Suppressor macrophage treated with lipopolysaccharide for 1 hour (primary cell): ENCODE measurements at places on chromosomes 5 and 9.

DNA sequence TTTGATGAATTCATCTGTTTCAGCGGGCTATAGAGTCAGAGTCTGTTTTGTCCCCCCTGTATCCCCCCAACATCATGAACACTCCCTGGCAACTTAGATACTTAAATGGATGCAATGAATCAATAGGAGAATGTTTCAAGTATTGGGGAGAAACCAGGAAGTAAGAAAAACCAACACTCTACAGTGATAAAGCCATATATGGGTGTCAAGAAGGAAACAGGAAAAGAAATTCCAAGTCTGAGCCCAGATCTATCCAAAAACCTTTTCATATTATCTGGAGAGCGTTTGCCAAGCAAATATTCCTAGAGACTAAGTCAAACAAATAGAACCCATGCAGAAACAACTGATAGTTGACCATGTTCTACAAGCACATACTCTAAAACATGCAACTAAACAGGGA is 2.3 kb upstream of the GNAQ start:
- no peak for DNase-seq

DNA sequence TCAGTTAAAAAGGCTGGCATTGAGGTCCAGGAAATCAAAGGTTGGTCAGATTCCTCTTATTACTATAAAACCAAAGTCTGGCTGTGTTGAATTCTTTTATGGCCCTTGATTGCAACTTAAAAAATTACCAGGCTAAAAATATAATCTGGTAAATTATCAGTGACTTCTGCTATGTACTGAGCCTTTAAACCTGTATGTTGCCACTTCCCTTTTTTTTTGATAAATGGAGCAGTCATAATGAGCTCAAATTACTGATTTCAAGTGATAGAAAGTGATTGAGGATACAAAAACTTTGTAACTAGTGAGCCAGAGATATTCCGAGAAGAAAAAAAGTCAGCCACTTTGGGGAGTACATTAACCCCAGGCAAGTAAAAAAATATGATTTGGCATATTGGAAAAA is 100.1 kb downstream of the GIN1 start:
- no peak for DNase-seq

GRCh38 chr9:88873635-88874034 is 117.6 kb upstream of the S1PR3 start:
- DNase-seq, result no peak

DNA sequence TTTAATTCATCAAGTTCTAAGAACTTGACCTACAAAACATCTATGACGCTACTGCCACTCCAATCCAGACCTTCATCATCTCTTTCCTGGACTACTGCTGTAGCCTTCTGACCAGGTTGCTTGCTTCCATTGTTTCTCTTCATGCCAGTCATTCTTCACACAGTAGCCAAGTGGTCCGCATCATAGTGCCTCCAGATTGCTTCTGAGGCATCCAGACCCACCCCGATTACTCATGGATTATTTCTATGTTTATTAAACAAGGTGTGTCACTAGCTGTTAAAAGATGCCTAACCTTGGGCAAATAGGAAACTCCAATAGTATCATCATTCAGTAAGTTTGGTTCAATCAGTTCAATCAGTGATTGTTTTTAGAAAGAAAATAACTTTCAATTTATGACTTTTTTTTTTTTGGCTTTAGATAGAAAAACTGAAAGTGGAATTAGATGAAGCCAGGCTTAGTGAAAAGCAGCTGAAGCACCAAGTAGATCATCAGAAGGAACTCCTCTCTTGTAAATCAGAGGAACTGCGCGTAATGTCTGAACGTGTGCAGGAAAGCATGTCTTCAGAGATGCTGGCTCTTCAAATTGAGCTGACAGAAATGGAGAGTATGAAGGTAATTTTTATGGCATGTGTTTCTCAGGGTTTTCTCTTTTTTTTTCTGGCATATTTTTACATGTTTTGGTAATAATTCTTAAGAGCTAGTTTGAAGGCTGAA is 9.5 kb downstream of the SPDL1 start:
- DNase-seq, result no peak

GRCh38 chr5:171336521-171337209 is 27.6 kb downstream of the TLX3 start:
- peak; percentile 66 for DNase-seq

DNA sequence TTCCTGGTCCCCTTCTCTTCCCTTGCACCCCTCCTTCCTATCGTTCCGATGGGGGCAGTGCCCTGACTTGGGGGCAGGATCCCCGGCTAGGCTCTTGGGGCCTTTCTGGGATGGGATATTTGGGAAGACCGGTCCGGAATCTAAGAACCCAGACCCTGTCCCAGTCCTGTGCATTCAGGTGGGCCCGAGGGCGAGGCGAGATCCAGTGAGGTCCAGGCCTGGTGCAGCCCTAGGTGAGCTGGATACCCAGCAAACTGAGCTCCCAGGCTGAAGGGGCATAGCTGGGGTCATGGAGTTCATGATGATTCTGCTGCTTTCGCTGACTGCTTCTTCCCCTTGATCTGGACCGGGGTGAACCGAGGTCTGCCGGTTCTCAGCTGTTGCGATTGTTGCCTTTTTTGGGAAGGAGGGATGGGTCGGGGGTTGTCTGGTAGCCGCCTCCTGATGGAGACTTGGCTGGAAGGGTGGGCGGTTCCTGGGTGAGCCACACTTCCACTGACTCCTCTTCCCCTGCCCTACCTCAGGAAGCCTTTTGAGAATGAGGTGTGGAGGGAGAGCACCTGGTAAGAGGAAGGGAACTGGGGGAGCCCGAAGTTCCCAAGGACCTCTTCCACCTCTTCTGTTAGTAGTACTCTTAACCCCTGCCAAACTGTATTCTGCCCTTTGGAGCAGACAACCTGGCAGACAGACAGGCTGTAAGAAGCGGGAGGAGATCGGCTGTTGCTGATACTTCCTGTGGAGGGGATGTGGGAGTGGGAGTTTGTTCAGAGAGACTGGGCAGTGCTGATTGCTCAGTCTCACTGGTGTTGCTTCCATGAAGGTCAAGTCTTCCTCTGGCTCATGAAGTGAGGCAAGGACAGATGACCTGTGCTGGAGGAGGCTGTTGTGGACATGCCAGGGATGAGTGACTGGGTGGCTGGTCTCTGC is 1.0 kb downstream of the LRRC8A start:
- peak; percentile 52 for DNase-seq

- DNase-seq, result no peak
These were observed 43.5 kb downstream of the RMI1 start for GRCh38 chr9:84024041-84024575.

- no peak for DNase-seq
These were observed 39.6 kb downstream of the POC5 start for GRCh38 chr5:75677607-75678006.

- no peak for DNase-seq
These were observed 208.8 kb downstream of the TLE4 start for GRCh38 chr9:79780559-79780958.

- no peak for DNase-seq
These were observed 76.5 kb downstream of the DAP start for GRCh38 chr5:10684303-10685086.

- DNase-seq, result no peak
These were observed 124.8 kb upstream of the RAD23B start for GRCh38 chr9:107158321-107158720.

- peak; percentile 68 for DNase-seq
These were observed at the start of gene NIPAL4 for GRCh38 chr5:157459715-157460599. Gene NIPAL4, plus strand, starts transcription at chr5:157460213. Its CDS starts 108 bp downstream, at chr5:157460321.

- no peak for DNase-seq
These were observed 12.6 kb upstream of the SPARC start for GRCh38 chr5:151699071-151699901.

DNA sequence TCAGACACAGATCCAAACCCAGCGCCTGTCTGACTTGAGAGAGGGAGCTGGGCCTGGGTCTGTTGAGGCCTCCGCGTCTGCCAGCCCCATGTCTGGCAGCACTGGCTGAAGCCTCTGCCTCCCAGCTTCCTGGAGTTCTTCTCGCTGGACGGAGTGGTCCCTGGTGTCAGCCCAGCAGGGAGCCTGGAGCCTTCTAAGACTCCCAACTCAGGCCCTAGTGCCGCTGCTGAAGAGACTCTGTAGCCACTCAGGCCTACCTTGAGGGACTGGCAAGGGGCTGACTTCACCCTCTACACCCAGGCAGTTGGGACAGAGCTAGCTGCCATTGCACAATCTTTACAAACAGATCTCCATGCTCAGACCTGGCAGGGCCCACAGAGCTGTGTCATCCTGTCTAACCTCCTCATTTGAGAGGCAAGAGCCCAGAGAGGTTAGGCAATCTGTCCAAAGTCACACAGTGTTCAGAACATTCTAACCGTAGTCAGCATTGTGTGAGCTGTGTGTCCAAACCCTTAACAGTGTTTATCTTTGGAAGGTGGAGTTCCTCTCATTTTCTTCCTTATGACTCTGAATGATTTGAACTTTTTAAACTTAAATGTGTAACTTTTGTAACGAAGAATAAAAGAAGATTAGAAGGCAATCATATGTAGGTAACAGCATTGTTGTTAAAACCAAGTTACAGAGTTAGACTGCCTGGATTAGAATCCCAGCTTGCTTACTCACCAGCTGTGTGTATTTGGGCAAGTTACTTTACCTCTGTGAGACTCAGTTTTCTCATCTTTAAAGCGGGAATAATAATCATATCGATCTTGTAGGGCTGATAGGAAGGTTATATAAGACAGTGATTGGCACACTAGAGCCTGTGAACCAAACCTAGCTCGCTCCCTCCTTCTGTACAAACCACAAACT is 4.6 kb upstream of the DUSP1 start:
- peak; percentile 91 for DNase-seq

DNA sequence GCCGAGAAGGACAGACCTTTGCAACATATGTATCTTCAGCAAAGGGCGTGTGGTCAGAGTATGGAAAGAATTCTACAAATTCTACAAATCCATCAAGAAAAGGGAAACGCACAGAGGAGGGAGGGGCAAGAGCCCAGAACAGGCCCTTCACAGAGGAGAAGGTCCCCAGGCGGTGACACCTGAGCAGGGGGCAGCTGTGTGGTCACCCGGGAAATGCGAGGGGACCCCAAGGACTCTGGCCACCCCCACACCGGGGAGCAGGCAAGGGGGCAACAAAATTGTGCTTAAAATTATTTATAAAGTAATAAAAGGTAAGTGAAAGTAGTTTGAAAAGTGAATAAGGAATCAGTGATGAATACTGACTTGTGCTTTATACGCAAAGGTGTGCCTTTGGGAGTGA is 17.6 kb downstream of the NACC2 start:
- no peak for DNase-seq

GRCh38 chr5:33146881-33147280 is 293.9 kb upstream of the TARS1 start:
- no peak for DNase-seq

GRCh38 chr5:82938901-82939725 is 138.1 kb downstream of the TMEM167A start:
- no peak for DNase-seq

GRCh38 chr9:134802216-134802795 is 78.3 kb upstream of the FCN2 start:
- DNase-seq, result no peak

GRCh38 chr9:133727277-133727875 is 10.8 kb downstream of the SARDH start:
- DNase-seq, result no peak

DNA sequence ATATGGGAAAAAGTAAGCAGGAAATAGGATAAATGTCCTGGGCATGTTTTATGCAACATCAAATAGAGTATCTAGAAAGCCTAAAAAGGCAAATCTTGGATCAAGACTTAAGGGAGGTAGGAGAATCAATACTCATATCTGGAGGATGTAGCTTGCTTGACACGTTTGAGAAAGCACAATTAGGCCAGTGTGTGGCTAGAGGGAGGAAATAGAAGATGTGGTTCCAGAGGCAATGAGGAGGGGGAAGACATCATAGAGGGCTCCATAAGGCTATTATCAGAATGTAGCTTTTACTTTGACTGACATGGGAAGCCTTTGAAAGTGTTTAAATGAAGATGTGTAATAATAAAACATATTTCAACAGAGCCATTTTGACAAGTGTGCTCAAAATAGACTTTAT is 200.7 kb upstream of the CDH12 start:
- no peak for DNase-seq

GRCh38 chr9:25427898-25428297 is 250.3 kb downstream of the TUSC1 start:
- no peak for DNase-seq

GRCh38 chr9:34185778-34186551 is 7.1 kb downstream of the UBAP1 start:
- peak; percentile 95 for DNase-seq

- no peak for DNase-seq
These were observed 192.2 kb downstream of the C9orf152 start for GRCh38 chr9:110015759-110016158.

DNA sequence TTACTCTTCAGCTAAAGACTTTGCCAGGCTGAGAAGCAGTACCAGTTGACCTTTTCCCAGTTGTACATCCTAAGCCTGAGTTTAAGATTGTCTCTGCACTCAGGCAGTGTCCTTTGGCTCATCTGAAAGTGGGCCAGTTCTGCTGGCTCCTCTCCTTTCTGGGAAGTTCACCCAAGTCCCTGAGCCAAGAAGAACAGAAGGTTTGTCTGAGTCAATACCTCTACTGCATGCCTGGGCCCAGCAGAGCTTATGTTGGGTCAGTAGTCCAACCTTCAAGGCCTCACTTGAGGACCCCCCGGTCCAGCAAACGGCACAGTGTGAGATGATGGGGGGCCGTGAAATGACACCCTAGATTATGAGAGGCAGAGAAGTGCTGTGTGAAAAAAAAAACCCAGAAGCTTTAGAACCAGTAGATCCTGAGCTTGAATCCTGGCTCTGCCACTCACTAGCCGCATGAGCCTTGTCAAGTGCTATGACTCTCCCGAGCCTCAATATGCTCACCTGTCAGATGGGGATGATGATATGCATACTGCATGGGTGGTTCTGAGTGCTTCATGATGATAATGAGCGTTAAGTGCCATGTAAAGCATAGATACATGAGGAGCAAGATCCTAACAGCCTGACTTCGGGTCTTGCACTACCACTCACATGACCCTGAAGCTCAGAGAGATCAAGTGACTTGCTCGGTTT is 156.0 kb downstream of the MACROH2A1 start:
- no peak for DNase-seq

DNA sequence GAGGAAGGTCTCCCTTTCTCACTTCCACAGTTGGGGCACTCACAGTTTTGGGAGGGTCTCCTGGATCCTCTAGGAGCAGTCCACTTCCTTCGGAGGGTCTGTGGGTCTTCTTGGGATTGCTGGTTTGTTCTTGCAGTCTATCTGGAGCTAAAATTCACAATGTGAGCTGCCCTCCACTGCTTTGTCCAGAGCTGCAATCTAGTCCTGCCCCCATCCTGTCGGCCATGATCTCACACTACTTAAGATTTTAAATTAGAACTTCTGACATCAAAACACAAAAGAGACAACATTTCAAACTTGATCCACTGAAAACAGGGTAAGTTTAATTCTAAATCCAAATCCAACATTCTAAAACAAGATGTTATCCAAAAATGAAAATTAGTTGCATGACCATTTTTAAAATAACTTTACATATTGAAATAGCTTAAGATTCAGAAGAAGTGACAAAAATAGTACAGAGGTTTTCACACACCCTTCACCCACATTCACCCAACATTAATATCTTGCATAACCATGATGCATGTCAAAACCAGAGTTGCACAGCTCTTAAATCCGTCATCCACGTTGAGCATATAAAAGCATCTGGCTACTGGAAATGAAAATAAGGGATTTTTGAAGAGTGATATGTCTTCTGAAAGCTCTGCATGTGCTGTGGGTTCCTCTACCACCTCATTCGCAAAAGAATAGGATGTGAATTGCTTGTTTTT is 113.7 kb upstream of the EPB41L4A start:
- DNase-seq, result peak; percentile 54

DNA sequence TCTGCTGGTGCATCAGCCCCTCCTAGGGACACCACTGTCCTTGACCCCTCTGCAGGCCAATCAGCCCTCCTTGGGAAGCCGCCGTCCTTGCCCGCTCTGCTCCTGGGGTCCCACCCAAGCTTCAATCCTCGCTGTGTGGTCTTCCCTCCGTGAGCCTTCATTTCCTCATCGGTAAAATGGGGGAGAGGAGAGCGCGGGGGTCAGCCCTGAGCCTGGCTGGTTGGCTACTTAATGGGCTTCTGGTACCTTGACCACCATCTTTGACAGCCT is 12.7 kb upstream of the SLC2A6 start:
- DNase-seq, result no peak
